RKO (cell line): ENCODE measurements at places on chromosomes 3 and 15.

DNA sequence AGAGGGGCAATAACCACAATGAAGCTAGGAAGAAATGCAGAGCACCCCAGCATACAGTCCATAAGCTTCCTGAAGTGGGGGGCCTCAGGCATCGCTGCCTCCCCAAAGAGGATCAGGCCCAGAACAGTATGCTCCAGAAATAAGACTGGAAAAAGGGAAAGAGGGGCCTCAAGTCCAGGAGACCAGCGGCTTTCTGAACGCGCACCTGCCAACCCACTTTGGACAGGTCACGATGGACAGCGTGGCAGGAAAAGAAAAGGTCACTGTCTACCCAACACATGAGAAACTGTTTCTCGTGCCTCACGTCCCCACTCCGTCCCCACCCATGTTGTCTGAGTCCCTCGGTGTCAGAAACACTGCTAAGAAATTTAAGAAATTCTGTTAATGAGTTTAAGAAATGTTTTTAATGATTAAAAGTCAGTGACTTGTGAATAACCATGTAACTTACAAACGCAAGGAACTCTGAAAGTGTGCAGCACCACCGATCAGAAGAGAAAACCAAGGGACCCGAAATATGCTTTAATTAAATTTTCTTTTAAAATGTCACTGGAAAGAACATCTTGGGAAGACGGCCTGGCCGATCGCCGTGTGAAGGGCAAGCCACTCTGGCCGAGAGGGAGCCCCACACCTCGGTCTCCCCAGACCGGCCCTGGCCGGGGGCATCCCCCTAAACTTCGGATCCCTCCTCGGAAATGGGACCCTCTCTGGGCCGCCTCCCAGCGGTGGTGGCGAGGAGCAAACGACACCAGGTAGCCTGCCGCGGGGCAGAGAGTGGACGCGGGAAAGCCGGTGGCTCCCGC lies 1.7 kb upstream of the PPARG start:
- DNase-seq: no peak

DNA sequence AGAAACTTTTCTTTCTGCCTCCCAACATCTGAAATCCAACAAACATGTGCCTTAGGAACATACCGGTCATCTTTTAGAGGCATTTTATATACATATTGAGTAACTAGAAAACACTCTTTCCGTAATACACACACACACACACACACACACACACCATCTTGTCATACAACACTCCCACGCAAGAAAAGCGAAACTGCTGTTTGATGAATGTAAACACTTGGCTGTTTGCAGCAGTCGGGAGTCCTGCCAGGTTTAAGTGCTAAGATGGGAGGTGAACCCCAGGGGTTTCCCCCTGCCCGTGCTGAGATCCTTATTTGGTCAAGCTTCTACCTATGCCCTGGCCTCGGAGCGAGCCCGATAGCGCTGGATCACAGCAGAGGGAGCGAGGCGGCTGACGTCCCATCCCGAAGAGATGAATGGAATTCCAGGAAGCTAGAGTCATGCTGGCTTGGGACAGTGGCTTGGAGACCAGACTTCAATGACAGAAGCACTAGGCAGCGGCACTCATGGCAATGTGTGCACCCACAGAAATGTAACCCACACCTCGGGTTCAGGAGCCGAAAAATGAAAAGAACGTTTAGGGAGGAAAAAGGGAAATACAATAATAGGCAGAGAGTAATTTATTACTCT lies 1.3 kb upstream of the THBS1 start:
- peak; percentile 53 for DNase-seq

DNA sequence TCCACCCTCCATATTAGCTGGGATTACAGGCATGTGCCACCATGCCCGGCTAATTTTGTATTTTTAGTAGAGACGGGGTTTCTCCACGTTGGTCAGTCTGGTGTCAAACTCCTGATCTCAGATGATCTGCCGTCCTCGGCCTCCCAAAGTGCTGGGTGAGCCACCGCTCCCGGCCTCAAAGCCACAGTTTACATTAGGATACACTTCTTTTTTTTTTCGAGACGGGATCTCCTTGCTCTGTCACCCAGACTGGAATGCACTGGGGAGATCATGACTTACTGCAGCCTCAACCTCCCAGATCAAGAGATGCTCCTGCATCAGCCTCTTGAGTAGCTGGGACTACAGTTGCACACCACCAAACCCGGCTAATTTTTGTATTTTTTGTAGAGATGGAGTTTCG lies 2.5 kb upstream of the NR1D2 start:
- no peak for DNase-seq

GRCh38 chr3:140021269-140021668 lies 86.3 kb downstream of the CLSTN2 start:
- no peak for DNase-seq

GRCh38 chr3:166706094-166706493 lies 674.0 kb downstream of the ZBBX start:
- DNase-seq: no peak

- no peak for DNase-seq
Measured at GRCh38 chr15:63221346-63221745, 31.9 kb downstream of the RAB8B start.

DNA sequence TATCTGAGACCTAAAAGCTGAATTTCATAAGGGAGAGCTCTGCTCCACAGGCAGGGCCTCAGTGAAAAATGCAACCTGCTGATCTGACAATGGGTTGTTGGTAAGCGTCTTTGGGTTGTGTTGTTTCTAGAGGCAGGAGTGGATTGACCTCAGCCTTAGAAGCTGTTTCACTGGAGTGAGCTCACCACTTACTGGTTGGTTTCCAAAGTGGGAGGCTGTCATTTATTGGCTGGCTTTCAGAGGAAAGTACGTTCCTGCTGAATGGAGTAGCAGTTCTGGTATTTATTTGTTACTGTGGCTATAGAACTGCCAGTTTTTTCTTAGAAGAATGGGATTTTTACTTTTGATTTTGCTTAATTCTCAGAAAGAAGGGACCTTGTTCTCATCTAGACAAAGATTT lies 29.3 kb upstream of the COL6A5 start:
- no peak for DNase-seq

- peak; percentile 44 for DNase-seq
Measured at GRCh38 chr15:22895465-22896190, 57.2 kb downstream of the NIPA2 start.

- DNase-seq: no peak
Measured at GRCh38 chr15:66212563-66212921, 41.0 kb downstream of the MEGF11 start.

DNA sequence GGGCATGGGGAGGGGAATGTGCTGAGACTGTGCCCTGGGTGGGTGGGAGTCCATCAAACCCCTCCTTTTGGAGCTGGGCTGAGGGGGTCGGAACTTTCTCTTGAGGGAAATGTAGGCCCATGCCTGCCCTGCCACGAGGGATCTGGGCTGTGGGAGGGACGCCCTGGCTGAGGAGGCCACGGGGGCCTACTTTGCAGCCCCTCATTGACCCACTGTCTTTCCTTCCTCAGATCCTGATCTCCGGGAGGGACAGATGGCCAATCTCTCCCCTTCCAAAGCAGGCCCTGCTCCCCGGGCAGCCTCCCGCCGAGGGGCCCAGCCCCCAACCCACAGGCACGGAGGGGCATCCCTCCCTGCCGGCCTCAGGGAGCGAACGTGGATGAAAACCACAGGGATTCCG lies 25.3 kb downstream of the LOXL1 start:
- DNase-seq: no peak

DNA sequence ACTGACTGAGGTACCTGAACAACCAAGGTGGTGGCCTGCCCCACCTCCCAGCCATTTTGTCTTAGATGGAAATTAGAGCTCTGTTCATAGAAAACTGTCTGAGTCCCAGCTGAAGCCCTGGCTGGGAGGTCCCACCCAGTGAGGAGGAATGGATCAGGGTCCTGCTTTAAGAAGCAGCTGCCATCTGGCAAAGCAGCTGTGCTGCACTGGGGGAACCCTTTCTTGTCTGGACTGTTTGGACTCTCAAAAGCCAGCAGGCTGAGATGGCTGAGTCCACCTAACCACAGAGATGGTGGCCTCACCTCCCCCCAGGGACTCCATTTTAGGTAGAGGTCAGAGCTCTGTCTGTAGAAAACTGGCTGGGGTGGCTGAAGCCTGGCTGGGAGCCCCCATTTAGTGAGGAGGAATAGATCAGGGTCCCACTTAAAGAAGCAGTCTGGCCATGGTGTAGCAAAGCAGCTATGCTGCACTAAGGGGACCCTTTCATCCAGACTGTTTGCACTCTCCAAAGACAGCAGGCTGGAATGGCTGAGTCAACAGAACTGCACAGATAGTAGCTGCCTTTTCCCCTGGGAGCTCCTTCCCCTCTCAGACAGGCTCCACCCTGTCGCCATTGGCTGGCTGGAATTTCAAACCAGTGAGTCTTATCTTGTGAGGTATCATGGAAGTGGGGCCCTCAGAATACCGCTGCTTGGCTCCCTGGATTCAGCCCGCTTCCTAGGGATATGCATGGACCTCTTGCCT lies 116.9 kb downstream of the EPHA6 start:
- no peak for DNase-seq

DNA sequence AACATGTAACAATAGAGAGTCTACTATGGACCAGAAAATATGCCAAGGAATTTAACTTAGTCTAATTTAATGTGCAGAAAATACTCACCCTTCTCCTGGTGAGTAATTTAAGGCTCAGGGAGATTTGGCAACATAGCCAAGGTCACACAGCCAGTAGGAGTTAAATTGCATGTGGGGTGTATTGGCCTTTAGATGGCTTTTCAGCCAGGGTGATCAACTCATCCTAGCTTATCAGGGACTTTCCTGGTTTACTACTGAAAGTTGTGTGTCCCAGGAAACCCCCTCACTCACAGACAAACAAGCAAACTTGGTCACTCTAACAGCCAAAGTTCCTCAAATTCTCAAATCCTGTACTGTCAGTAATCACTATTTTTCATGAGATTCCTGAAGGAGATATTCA lies 2.6 kb upstream of the SLC9A9 start:
- DNase-seq: no peak

DNA sequence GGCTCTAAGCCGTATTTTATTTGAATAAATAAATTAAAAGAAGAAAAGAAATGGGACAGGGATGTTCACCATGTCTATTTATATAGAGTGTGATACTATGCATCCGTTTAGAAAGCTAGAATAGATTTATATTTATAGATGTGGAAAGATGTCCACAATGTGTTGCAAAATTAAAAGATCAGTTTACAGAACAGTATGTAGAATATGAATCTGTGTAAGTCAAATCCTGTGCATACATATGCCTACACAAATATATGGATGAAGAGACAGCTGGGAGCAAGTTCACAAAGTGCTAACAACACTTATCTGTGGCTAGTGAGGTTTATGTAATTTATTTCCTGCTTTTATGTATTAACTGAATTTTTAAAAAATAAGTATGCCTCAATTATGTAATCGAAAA lies 25.4 kb upstream of the SLMAP start:
- no peak for DNase-seq

GRCh38 chr3:173886-174285 lies 22.7 kb upstream of the CHL1 start:
- no peak for DNase-seq

DNA sequence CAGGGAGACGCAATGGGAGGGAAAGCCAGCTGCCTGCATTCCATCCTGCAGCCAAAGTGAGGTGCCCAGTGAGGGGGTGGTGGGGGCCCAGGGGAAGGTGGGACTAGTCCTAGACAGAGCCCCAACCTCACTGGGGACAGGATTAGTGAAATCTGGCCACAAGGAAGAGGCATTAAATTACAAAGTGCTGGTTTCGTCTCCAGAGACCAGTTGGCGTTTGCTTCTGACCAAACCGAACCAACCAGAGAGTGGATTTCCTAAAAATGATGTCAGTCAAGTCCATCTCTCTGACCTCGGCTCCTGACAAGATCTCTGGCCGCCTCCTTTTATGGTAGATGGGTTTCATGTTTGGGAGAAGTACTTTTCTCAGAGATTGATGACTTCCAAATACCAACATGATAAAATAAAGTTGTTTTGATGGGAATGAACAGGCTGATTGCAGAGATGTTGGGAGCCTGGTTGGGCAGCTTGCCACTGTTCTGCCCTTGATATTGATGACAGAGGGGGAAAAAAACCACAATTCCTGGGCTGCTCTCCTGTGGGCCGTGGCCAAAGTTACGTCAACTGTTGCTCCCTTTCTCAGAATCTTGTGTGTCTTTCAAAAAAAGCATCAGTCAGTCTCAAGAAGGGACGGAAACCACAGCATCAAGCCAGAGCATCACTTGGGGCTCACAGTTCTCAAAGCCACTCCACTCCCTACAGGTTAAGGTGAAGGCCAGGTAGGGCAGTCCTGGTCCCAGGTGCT lies 24.6 kb downstream of the ITGA11 start:
- no peak for DNase-seq

GRCh38 chr15:39144051-39144450 lies 436.8 kb upstream of the THBS1 start:
- DNase-seq: no peak

GRCh38 chr3:175270866-175271265 lies 411.7 kb downstream of the NAALADL2 start:
- DNase-seq: no peak

- no peak for DNase-seq
Measured at GRCh38 chr3:181330257-181330656, 340.7 kb upstream of the DNAJC19 start.

- peak; percentile 45 for DNase-seq
Measured at GRCh38 chr3:3196148-3196861, 16.8 kb upstream of the CRBN start.

DNA sequence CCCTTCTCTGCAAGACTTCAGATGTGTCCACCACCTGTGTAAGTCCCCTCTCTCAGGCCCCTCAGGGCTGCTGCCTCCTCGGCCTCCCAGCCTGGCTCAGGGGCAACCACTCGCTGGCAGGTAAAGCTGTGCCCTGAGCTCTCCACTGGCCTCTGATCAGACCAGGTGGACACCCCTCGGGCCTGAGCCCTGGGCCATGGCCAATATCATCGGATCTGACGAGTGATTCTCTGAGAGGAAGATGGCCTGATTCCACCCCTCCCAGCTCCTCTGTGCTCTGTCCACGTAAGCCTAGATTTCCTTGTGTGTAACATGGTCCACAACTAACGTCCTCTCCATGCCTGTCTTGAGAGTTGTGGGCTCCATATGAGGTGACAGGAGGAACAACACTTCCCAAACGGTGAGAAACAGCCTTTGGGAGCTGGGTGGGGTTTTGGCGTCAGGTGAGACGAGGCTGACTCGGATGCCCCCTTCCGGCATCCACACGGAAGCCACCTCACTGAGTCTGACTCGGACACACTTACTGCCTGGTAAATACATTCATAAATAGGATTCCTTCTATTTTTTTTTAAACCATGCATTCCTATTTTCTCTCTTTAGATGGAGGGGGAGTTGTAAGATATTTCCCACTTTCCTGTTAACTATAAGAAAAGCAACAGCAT lies 86.8 kb downstream of the NUP210 start:
- no peak for DNase-seq
